GOT3 (cell line): ENCODE measurements at places on chromosomes 16 and 17.

- peak; percentile 96 for DNase-seq
These were observed at the start of gene HAPSTR1 for GRCh38 chr16:9090960-9091866. Gene HAPSTR1 (plus strand): TSS chr16:9091644. CDS start chr16:9092045, 401 bp downstream.

DNA sequence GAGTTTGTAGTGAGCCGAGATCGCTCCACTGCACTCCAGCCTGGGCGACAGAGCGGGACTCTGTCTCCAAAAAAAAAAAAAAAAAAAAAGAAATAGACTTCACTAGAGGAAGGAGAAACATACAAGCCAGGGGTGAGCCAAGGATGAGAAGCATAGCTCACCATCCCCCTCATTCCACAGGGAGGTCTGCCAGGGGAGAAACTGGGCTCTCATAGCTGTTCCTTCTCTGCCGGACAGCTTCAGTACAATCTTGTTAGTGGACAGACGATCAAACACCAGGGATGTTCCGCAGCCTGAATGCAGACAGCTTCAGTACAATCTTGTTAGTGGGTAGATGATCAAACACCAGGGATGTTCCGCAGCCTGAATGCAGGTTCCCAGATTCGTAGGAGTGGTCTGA lies 509.6 kb downstream of the CDH13 start:
- DNase-seq, result no peak

DNA sequence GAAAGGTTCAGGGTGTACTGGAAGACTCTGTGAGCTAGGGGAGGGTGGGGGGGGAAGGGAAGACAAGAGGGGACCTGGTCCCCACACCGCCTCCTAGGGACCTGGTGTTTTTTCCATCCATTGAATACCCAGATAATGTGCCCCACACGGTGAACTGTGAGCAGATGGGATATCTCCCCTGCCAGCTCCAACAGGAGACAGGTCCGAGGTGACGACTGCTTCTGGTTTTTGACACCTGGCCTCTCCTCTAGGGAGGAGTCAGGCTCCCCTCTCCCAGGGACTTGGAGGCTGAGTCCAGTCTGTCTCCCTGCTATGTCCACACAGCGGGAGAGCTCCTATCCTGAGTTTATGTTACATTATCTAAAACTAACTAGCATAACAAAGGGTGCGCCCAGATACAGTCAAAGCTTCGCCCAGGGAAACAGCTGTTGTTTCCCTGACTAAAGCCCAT lies 1.8 kb downstream of the MARVELD3 start:
- DNase-seq, result no peak

- no peak for DNase-seq
These were observed 84.3 kb downstream of the RTN4RL1 start for GRCh38 chr17:1940810-1941185.

DNA sequence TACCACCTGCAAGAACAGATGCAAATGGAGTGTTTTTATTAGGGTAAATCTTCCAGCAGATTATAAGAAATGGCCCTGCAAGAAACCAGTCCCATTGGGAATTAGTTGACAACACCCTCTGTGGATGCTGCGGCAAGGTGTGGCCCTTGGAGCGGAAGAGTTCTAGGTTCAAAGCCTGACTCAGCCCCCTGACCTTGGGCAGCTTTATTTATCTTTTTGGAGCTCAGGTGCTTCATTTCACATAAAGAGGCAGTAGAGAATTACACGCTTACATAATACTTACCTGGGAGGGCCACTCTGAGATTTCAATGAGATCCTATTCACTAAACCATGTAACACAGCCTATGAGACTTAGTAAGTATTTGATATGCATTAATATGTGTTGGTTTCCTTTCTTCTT lies 318.2 kb upstream of the SOX9 start:
- DNase-seq, result no peak

- DNase-seq, result no peak
These were observed 8.7 kb upstream of the CDC27 start for GRCh38 chr17:47197821-47198220.

DNA sequence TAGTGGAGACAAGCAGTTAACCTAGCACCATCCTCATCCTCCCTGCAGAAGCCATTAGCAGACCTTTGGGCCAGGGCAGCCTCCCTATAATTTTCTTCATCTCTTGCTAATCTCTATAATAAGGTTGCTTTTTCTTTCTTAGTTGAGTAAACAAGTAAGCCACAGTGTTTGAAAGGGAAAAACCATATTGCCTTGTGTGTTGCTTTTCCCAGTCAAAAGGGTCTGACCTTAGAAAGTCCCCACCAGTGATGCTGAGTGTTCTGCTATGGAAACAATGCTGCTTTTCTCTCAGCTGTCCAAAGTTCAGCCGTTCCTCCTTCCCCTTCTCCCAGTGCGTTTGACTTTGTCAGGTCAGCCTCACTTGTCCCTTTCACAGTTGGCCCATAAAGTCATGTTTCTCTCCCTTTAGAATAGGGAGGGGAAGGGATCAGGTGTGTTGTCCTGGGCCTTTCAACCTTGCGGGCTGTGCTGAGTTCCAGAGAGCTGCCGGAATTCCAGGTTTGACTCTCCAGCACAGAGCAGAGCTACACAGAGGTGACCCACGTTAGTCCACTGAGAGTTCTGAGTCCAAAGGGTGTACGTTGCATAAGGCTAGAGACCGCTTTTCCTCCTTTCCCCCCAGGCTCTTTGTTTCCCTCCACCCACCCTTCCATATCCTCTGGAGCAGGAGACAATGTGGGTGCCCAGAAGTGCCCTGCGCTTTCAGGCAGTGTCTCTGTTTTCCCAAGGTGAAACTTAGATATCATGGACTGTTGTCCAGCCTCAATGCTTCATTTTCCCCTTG lies 15.9 kb upstream of the CLEC18C start:
- no peak for DNase-seq

DNA sequence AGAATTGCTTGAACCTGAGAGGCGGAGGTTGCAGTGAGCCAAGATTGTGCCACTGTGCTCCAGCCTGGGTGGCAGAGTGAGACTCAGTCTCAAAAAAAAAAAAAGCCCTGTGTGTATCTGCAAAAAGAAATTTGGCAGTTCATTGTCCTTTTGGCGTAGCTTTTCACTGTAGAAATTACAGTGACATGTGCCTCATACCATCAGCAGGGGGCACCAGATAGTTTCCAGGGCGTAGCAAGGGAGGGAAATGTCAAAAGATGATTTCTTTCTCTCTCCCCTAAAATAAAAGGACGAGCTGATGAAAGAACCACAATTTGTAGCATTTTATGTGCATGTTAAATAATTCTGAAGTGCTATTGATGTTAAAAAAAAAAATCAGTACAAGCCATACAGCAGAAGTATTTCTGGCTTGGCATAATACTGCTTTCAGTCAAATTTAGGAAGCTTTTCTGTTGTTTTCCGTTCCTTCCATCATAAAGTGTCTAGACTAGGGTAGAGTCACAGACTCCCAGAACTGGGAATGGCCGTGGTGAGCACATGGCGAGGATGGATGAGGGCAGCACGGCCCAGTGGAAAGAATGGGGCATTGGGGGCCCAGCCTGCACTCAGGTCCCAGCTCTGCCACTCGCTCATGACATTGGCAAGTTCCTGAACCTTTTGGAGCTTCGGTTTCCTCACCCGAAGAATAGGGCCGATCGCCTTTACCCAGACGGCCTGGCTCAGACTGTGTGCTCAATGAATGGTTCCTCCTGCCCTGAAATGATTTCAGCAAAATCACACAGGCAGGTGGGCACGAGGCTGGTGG lies 59.8 kb upstream of the RPH3AL start:
- no peak for DNase-seq

- DNase-seq, result no peak
These were observed 100.5 kb downstream of the VAT1L start for GRCh38 chr16:77888871-77889270.

- DNase-seq, result no peak
These were observed 778.6 kb downstream of the CDH11 start for GRCh38 chr16:64343061-64343819.

- no peak for DNase-seq
These were observed 9.2 kb downstream of the ZDHHC7 start for GRCh38 chr16:85002099-85002541.

DNA sequence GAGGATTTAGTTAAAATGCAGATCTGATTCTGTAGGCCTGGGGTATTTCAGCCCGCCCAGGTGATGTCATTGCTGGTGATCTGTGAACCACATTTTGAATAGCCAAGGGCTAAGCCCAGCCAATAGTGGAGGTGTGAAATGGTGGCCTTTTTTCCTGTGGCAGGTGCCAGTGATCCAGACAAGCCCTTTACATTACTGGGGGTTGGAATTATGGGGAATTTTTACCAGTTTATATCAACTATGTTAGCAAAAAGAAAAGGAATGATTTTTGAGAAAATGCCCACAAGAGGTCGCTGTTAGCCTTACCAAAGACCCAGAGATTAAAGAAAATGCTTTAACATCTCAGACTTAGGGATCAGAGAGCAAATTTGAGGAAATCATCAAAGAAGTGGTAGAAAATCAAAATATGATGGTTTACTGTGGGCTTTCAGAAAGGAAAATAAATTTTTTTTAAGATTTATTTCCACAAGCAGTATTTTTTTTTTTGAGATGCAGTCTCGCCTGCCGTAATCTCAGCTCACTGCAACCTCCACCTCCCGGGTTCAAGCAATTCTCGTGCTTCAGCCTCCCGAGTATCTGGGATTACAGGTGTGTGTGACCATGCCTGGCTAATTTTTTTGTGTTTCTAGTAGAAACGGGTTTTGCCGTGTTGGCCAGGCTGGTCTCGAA lies 3.9 kb downstream of the VPS35L start:
- DNase-seq, result no peak

- no peak for DNase-seq
These were observed 15.7 kb downstream of the CRLF3 start for GRCh38 chr17:30808785-30809286.

DNA sequence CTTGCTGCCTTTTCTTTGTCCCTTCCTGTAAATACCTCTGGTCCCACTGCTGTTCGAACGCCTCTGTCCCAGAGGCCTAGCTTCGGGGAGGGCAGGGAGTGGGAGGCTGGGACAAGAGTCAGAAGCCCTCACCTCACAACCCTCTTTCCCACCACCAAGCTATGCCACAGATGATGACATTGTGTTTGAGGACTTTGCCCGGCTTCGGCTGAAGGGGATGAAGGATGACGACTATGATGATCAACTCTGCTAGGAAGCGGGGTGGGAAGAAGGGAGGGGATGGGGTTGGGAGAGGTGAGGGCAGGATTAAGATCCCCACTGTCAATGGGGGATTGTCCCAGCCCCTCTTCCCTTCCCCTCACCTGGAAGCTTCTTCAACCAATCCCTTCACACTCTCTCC lies 10.4 kb downstream of the ARRB2 start:
- no peak for DNase-seq

DNA sequence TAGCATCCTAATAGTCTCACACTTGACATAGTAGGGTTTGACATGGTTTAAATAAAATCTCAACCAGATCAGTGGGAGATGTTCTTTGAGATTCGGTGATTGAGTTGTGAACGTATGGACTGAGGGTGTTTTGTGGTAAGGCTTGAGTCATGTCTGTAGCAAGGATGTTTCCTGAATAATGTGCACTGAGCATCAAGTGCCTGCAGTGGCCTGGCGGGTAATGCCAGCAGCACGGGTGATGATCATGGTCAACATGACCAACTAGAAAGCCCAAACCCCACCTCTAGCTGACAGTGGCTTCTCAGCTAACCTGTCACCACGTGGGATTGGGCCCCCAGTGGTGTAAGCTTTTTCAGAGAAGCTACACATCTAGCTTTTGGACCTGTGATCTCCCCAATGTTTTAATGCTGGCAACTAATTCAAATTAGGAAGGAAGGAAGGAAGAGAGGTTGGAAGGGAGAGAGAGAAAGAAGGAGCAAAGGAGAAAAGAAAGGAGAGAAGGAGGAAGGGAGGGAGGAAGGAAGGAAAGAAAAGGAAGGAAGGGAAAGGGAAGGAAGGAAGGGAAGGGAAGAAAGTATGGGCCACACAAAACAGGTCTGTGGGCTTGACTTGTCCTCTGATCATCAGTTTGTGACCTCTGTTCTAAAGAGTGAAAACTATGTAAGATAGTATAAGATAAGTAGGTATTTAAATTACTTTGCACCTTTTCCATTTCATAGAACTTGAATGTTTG lies 55.4 kb downstream of the WWOX start:
- DNase-seq, result no peak

GRCh38 chr16:963913-964312 lies 6.9 kb downstream of the LMF1 start:
- no peak for DNase-seq

GRCh38 chr16:24188021-24188542 lies 68.1 kb upstream of the CACNG3 start:
- no peak for DNase-seq

- DNase-seq, result no peak
These were observed 11.3 kb downstream of the OSBPL7 start for GRCh38 chr17:47810200-47810821.

GRCh38 chr16:52191531-52192134 lies 355.3 kb downstream of the TOX3 start:
- DNase-seq, result no peak

GRCh38 chr17:79861413-79862216 lies 22.4 kb upstream of the CBX4 start:
- DNase-seq, result no peak

GRCh38 chr17:64053101-64053500 lies 32.7 kb upstream of the ICAM2 start:
- DNase-seq, result no peak

- DNase-seq, result no peak
These were observed 9.2 kb downstream of the PRPSAP2 start for GRCh38 chr17:18866866-18867813.

DNA sequence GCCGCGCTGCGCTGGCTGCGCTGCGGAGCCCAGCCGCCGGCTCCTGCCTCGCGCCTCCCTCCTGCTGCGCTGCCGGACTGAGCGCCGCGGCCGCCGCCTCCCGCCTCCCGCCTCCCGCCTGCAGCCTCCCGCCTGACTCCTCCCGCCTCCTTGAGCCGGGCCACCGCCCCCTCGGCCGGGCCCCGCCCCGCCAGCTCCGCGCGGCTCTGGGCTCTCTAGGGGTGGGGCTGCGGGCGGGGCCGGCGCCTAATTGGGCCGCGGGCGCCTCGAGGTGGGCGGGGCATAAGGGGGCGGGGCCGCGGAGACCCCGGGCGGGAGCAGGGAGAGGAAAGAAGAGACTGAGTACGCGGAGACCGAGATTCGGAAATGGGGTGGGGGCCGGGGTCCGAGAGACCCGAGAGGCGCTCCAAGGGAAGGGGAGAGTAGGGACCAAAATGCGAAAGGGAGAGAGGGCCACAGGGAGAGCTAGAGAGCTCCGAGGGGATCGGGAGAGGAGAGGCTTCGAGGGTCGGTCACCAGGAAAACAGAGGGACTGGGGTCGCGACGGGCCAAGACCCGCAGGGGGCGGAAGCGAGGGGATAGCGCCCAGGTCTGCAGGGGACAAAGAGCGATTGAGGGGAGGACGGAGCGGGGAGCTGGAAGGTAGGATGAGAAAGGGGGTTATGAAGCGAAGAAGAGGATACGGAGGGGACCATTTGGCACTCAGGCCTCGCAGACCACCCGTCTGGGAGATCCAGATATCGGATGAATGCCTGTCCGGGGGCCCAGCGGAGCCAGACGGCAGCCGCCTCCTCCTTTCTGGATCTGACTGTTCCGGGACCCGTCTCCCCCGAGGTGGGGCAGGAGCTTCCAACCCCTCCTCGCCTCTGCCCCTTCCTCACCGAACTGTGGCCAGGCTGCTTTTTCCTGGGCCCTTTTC lies at the start of gene C1QL1:
TSS of gene C1QL1 (minus strand) at position 79 of the 919 bp plus-strand sequence. CDS start 255 bp downstream, outside the sequence.
- DNase-seq, result peak; percentile 74

GRCh38 chr17:3843935-3844516 lies 2.0 kb downstream of the NCBP3 start:
- DNase-seq, result no peak
